ENCODE measurements at places on chromosomes 5 and 9.

- DNase-seq: no peak
Observed at GRCh38 chr9:127895811-127896210, 3.6 kb downstream of the ST6GALNAC6 start.

DNA sequence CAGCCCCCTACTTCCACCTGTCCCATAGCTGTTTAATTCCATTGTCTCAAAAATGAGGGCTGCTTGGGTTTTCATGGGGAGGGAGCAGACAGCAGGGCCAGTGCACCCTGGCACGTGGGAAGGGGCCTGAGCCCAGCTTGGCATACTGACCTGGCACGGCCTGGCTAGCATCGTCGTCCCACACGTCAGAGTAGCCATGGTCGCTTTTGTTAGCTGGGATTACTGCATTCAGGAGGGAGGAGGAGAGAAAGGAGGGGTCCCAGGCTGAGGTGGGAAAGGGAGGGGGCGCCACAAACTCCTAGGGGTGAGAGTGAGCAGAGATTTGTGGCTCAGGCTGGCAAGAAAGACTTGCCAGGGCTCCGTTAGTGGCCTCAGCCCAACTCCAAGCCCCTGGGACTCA, 21.1 kb upstream of the CYSTM1 start:
- no peak for DNase-seq

GRCh38 chr9:99818500-99818899, 3.2 kb upstream of the NR4A3 start:
- DNase-seq: no peak

DNA sequence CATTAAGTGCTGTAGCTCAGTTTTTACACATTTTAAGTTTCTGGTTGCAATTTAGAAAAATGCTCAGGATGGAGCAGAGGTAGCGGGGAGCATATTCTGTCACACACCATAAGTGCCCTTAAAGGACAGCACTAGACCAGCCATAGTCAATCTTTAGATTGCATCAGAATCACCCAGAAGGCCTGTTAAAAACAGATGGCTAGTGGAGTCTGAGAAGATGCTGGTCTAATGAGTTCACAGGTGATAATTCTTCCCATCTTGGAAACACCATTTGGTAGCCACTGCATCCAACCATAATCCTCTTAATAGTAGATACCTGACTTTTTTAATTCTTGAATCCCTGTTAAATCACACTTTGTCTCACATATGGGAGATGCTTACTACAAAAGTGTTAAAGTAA, 113.2 kb downstream of the CDH18 start:
- DNase-seq: no peak

DNA sequence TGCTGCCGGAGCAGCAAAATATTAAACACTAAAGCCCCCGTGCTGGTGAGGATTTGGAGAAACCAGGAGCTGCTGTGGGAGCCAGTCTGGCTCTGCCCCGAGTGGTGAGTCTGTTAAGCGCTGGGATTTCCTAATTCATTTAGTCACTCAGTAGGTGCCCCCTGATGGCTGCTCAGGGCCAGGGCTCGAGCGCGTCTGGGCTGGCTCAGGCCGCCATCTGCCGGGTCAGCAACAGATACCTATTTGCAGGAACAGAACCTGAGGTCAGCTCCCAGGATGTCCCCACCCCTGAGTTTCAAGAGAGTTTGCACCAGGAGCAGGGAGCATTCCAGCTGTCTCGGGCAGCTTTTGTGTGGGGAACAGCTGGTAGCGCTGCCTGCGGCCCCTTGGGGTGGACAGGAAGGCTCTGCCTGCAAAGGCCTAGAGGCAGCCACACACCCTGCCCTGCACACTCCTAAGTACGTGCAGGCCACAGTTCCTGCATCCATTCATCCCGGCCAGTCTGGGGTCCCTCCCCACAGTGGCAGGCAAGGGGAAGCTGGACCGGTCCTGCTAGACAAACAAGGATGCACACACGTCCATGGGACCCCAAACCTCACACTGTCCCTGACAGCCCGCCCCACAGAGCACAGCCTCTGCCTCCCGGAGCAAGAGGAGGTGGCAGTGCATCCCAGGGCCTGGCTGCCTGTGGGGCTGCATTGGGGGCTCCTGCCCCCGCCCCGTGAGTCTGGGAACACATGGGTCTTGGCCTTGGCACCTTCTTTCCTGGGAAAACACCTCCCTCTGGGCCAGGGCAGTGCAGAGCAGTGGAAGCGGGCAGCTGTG, 83.7 kb downstream of the ADAMTS2 start:
- DNase-seq: no peak

DNA sequence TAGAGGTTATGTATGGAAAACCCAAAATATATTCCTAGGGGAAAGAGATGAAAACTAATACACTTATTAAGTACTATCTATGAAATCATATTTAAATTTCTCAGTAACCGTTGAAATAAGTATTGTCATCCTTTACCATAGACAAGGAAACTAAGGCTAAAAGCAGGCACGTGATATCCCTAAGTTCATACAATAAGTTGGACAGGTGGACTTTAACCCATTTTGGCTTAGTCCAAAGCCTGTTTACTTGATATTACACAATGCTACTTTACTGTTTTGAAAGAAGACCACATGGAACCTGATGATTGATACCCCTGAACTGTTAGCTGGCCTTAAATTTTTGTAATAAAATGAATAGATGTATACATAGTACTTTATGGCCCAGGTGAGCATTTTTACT, 3.5 kb downstream of the NFX1 start:
- DNase-seq: no peak

- DNase-seq: no peak
Observed at GRCh38 chr5:143931476-143931875, 119.5 kb downstream of the HMHB1 start.

- no peak for DNase-seq
Observed at GRCh38 chr9:136088481-136088938, 6.6 kb downstream of the NACC2 start.

GRCh38 chr9:80948876-80949275, 740.5 kb downstream of the TLE1 start:
- DNase-seq: no peak

DNA sequence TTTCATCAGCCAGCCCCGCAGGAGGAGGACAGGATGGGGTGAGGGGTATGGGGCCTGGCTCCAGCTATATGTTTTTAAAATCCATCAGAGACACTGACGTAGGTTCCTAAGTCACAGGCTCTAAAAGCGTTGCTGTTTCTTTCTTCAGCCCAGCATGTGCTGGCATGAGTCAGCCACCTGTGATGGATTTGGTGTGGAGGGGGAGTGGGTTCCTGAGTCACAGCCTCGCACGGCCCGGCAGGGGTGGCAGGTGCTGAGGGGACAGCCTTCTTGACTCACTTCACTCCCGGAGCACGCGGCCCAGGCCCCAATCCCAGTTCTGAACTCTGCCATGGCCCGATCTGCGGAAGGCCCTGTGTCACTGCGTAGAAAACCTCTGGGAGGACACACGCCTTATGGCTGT, 38.8 kb upstream of the RPL26L1 start:
- no peak for DNase-seq

GRCh38 chr5:41935544-41935943, 10.5 kb downstream of the FBXO4 start:
- no peak for DNase-seq

DNA sequence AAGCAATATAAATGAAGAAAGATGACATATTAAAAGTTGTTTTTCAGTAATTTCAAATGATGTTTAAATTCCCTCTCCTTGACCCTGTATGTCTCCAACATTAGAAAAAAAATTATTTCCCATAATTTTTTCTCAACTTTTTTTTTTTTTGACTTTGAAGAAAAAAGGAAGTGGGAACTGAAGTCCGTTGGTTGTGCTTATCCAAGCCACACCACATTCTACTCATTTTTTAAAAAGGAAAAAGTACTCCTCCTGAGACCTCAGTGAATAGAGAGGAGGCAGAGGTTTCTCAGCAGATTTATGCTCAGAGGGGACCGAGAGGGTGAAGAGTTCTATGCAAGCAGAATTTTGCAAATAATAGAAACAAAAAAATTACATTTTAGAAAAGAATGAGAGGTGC, 123.3 kb downstream of the PCSK5 start:
- DNase-seq: no peak

DNA sequence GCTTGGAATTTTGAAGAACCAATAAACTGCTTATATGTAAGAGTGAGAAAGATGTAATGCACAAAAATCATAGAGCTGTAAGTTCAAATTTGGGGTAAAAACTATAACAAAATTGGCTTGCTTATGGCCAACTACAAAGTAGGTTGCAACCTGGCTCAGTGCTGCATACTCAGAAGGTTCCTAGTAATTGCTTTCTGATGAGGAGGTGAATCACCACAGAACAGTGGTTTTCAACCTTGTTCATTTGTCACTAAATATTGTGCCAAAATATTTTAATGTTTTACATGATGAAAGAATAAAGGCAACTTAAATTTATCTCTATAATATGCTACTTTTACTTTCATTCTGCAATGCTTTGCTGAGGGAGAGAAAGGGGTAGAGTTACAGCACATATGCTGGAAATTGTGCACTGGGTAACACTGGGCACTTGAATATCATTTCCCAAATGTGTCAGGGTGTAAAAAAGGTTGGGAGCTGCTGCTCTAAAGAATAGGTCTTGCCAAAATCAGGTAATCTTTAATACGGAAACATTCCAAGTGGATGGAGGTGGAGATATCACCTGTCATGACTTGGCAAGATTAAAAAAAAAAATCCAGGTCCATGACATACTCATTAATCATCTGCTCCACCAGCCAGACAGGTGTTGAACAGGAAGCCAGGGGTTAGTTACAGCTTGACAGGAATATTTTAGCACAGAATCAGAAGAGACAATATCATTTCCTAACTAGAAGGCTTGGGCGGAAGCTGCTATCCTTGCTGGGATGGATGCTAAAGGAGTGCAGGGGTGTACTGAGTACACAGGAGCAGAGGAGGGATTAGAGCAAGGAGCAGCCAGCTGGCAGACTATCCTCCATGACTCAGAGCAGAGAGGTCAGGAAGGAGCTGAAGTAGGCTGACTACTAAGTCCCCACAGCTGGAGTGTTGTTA, 34.6 kb upstream of the CCL21 start:
- DNase-seq: no peak

DNA sequence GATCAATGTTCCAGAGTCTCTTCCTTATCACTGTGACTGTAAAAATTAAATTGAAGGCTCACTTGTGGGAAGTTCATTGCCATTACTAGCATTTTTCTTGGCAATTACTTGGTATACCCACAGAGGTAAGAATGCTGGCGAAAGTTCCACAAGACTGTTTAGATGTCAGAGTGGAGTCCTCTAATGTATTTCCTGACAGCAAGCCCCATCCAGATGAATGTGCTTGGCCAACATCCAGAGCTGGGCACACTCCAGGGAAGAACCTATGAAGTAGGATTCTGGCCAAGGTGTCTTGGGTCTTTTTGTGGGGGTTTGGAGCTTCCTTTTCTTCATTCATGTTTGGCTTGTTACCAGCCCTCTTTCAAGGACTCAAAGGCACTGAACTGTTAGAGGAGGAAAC, 473.6 kb downstream of the DMAC1 start:
- DNase-seq: no peak
